ENCODE measurements at places on chromosomes 1 and 21.

GRCh38 chr1:179709841-179710329, 33.2 kb upstream of the FAM163A start:
- no peak for DNase-seq

DNA sequence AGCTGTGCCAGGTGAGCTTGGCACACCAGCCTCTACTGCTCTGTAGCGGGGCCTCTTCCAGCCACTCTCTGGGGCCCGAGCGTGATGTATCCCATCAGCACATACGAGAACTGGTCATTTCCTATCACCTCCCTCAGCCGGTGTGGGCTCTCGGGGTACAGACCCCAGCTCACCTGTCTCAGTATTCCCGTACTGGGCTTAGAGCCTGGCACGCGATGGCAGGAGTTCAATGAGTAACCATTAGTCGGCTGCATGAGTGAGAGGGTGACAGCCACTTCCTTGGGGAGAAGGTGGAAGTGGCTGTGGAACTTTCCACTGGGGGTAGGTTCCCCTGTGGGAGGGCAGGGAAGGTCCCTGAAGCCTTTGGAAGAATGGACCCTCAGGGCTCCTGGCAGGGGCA, 46.1 kb downstream of the ECE1 start:
- DNase-seq, result no peak

DNA sequence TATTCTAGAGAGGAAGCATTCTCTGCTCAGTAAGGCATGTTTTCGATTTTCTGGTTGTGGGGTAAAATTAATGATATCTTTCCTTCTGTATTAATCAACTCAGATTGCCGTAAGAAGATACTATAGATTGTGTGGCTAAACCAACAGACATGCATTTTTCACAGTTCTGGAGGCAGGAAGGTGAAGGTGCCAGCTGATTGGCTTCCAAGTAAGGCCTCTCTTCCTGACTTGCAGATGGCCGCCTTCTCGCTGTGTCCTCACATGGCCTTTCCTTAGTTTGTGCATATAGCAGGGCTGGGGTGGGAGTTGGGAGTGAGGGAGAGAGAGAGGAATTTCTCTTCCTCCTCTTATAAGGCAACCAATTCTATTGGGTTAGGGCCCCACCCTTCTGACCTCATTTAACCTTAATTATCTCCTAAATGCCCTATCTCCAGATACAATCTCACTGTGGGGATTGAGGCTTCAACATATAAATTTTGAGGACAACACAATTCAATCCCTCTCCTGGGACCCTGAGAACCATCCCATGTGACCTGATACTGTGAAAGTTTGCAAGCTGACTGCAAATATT, 52.3 kb upstream of the MRPS6 start:
- DNase-seq, result no peak

DNA sequence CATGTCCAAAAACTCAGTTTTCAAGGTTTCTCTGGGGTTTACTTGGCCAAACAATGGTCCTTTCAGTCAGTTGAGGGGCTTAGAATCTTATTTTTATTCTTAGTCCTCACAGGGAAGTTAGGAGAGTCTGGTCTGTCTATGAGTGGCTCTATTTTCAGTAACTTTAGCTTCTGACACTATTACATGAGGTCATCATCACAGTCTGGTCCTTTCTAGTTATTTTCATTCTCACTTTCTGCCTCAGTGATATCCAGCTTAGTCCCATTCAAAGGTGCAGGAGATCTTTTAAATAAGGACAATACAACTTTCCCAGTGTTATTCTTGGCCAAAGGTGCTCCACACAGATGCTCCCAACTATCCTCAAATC, 30.0 kb upstream of the FGGY start:
- DNase-seq, result no peak

DNA sequence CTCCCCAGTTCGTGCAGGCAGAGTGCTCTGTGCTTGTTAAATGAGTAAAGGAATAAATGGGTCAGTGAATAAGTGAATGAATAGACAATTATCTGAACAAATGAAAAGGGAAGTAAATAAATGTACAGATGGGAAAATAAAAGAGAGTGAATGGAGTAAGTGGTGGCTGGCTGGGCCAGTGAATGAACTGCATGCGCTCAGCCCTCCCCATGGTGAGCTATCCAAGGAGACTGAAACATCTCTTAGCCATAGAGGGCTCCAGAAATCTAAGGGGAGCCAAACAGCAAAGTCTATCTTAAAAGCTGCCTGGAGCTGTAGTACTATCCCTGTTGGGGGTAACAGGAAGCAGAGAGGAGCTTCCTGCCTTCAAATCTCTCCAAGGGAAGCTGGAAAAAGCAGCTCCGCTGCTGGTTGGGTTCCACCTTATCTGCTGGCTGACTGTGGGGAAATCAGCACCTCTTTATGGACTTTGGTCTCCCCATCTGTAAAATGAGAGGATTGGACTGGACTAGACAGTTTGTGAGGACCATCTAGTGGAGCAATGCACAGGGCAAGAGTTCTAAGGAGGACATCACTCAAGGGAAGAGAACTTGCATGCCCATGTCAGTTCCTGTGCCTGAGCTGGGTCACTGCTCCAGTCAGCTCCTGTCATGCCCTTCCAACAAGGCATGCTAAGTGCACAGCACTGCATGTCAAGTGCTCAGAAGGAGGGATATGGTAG, 77.9 kb downstream of the TRABD2B start:
- no peak for DNase-seq

- DNase-seq, result no peak
Observed at GRCh38 chr1:167328306-167328815, 107.7 kb downstream of the POU2F1 start.
